ENCODE measurements at places on chromosomes 3 and 15. TPM values are rescaled to one million over a fixed set of nuclear protein-coding genes. Genes with fewer than 3 reads are reported as not detected.
A peak's percentile ranks its signal among the peaks of the same experiment; 100 is the strongest.

DNA sequence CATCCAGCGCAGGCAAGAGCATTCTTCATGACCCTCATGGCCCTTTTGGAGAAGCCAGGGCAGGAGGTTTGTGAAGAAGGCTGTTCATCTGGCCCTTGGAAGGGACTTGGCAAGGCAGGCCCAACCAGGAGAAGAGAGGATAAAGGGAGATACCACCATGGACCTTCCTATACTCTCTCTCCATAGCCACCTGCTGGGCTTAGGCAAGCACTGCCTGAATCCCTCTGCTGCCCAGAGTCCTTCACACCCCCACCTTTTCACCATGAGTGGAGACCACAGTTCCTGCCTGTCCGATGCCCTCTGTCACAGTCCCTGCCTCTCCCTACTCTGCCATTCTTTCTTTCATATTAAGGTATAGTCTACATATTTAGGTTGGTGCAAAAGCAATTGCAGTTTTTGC lies 10.6 kb upstream of the SFMBT1 start:
- no peak for DNase-seq

DNA sequence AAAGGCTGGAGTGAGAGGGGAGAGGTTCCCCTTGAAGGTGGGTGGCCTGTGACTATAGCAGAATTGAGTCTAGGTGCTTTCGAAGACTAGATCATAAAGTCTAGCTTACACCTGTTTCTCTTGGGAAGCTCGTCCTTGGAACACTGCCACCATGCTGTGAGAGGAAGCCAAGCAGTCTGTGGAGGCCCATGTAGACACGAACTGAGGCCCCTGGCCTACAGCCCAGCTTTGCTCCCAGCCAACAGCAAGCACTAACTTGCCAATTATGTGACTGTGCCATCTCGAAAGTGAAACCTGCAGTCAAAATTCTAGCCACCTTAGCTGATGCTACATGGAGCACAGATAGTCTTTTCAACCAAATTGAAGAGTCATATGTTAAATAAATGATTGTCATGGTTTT lies 190.5 kb upstream of the NECTIN3 start:
- DNase-seq = no peak

DNA sequence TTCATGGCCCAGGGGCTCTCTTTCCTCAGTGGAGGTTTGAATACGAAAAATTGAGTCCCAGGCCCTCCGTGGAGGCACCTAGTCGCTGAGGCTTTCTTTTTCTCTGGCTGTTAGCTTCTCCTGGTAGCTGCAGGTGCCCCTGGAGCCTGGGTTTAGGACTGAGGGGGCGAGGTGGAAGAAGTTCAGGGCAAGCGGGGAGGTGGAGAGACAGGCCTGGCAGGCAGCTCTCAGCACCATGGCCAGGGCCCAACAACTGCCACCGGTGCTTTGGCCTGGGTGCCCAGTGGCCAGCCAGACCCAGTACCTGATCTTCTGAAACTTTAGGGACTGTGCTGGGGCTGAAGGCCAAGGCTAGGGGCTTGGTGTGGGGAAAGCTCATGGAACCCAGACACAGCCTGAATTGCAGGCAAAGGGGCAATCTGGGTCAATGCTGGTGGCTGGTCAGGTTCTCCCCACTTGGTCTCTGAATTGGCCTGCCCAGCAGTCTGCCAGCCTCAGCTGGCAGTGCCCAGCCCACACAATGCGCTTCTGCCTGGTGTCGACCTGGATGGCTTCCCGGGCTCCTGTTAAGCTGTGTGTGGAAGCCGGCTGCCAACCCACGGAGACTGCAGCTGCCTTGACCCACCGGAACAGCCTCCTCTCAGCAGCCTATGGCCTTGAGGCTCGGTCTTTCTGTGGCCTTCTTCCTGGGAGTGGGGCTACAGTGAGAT lies 30.3 kb upstream of the POLG start:
- no peak for DNase-seq

Gene SKOR1
- 0.05 TPM for total RNA-seq

DNA sequence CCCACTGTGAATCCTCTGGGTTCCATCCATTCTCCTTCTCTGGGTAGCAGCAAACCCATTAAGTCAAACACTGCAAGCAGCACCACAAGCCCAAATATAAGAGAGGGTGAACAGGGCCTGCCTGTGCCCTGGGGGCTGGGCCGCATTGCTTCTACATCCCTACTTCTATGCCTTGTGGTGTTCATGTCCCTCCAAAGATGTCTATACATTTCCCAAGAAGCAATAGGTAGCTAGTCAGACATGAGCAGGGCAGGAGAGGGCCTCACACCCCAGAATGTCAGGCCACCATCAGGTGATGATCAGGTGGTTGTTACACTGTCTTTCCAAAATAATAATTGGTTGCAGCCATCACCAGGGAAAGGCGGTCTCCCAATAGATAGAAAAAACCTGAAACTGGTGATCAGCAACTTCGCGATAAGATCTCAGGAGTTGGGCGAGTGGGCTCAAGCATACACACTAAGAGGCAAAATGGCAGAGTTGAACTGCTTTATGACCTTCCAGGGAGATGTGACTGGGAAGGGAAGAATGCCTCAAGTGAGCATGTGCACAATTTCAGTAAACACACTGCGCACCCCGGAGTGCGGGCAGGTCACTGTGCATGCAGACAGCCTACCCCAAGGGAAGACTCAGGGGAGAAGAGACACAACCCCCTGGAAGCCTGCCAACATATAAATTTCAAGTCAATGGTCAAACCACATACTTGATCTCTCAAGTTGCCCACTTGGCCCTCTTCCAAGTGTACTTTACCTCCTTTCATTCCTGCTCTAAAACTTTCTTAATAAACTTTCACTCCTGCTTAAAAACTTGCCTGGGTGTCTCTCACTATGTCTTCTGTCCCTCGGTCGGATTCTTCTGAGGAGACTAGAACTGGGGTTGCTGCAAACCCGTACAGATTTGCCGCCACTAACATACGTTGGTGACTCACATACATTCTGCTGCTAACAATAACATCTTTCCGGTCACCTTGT lies 39.9 kb downstream of the KLF15 start:
- DNase-seq = no peak

Gene LOXL1
- 10.4 TPM for total RNA-seq

Gene FOXL2NB
- 1.8 TPM for total RNA-seq

GRCh38 chr3:166125179-166125578 lies 288.0 kb upstream of the BCHE start:
- DNase-seq = no peak

GRCh38 chr3:194447161-194447560 lies 39.6 kb downstream of the ATP13A3 start:
- no peak for DNase-seq

- DNase-seq = no peak
Measured at GRCh38 chr15:61169275-61169903, 59.7 kb downstream of the RORA start.

DNA sequence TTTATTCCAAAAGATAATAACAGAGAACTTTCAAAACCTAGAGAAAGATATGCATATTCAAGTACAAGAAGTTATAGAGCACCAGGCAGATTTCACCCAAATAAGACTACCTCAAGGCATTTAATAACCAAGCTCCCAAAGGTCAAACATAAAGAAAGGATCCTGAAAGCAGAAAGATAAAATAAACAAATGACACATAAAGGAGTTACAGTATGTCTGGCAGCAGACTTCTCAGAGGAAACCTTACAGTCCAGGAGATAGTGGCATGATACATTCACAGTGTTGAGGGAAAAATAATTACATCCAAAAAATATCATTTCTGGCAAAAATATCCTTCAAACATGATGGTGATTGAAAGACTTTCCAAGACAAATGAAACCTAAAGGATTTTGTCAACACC lies 185.8 kb upstream of the POU1F1 start:
- no peak for DNase-seq

- DNase-seq = no peak
Measured at GRCh38 chr3:186653080-186653707, 12.6 kb upstream of the HRG start.

- DNase-seq = no peak
Measured at GRCh38 chr15:66564136-66565041, 1.4 kb downstream of the LCTL start.

GRCh38 chr3:153052096-153052460 lies 109.9 kb upstream of the RAP2B start:
- DNase-seq = peak; percentile 23

Gene MRPS11
- total RNA-seq = 53.2 TPM

Gene CRABP1
- 0.25 TPM for total RNA-seq

- peak; percentile 5 for DNase-seq
Measured at GRCh38 chr3:908839-909238, 184.0 kb upstream of the CNTN6 start.

GRCh38 chr3:62805580-62806277 lies 69.5 kb downstream of the CADPS start:
- no peak for DNase-seq

- no peak for DNase-seq
Measured at GRCh38 chr15:88003541-88004327, 252.8 kb downstream of the NTRK3 start.

Gene CHRNA3
- not detected for total RNA-seq

Gene CADM2
- 25.0 TPM for total RNA-seq

DNA sequence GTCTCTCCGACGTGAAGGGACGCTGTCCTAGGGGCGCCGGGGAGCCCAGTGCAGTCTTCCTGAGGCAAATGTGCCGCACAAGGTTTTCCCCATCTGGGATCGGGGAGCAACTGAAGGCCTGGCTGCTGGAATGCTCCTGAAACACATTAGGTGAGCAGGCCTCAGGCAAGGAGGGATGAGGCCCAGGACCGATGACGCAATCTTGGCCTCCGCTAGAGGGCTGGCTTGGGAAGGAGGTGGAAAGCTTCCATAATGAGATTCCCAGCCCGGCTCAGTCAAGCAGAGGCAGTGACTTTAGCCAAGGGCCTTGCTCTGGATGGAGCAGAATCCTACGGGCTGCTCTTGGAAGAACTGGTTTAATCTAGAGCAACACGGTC lies 50.8 kb downstream of the CPN2 start:
- no peak for DNase-seq

DNA sequence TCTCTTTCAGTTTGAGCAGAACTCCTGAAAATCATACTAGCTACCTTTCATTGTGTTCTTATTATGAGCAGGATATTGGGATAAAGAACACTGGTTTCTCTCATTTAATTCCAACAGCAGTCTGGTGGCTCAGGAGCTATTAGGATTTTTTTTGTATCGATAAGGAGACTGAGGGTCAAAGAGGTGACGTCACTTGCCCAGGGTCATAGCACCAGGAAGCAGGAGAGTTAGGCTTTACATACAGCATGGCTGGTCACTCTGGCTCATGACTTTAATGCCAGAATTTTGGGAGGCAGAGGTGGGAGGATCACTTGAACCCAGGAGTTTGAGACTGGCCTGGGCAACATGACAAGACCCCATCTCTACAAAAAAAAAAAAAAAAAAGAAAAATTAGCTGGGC lies 113.6 kb downstream of the ADAMTS9 start:
- no peak for DNase-seq

- DNase-seq = no peak
Measured at GRCh38 chr15:32853592-32853991, 135.8 kb downstream of the GREM1 start.

- DNase-seq = no peak
Measured at GRCh38 chr3:161737171-161737570, 240.6 kb downstream of the OTOL1 start.

Gene MUSTN1
- total RNA-seq = 0.67 TPM

DNA sequence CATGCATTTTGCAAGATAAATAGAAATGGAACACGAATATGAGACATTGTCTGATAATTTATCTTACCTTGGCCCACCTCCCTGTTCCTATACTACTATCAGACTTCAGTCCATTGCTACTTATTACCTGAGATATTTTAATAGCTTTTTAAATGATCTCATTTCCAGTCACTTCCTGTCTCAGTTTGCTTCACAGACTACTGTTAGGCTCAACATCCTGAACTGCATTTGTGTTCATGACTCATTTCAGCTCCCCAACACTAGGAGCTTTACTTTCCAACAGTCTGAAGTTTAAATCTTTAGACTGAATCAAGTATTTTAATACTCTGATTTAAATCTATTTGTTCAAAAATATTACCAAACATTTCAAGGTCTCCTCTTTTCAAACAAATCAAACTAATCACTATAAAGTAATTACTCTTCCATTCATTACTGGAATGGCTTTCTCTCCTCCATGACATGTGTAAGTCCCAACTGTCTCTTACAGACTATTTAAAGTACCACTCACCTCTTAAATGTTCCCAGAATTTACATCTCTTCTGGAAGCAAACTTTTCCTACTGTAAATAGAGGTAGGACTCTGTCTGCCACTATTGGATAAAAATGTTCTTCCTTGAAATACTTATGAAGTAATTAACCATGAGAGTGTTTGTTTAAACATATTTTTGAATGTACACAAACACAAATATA lies 1277.6 kb downstream of the ZPLD1 start:
- DNase-seq = peak; percentile 1

DNA sequence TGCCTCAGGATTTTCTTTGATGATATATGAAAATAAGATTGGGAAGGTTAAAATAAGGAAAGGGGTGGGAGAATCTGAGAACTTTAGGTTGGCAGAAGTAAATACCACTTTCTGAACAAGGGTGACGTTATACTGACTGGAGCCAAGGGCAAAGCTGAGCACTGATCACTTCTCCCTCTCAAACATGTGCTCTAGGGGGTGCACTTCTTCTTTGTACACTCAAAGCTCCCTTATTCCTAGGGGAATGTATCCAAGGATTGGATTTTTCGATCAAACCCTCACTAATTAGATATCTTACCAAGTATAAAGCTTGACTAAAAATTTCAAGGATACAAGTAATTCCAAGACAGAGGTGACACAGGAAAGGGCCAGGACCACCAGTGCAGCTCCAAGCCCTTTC lies 243.9 kb upstream of the UMPS start:
- no peak for DNase-seq

DNA sequence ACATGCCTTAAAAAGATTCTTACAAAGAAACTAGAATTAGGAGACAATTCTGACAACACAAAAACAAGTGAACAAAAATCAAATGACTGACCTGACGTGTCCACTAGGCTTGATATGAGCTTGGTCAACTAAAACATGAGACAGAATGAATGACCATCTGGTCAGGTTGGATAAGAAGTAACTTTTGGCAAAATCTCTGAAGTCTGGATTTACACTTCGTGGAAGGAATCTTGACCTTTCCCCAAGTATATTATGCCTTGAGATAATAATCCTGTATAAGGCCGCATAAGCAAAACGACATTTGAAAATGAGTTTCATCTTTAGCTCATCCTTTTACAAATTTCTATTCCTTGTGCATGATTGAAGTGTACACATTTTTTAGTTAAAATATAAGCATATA lies 1.1 kb upstream of the TF start:
- DNase-seq = no peak

Gene NRG4
- 19.5 TPM for total RNA-seq

DNA sequence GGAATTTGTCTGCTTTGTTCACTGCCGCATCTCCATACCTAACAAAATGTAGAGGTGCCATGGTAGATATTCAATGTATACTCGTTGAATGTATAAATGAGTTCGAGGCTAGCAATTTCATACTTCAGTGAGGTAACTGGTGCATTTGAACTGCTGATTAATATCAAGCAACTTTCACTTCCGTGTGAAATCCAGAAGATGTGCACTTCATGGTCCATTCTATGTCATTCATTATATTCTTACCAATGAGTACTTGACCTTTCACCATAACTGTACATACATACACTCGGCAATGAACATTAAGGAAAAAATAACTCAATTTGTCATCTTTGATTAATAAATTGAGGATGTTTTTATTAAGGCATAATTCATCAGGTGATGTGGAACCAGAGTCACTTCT lies 598.5 kb downstream of the ZNF385D start:
- DNase-seq = no peak
